Stimulated activated CD4-positive, alpha-beta T cell treated with anti-CD3 and anti-CD28 coated beads, Interleukin-1b, Interleukin-23, amount 100 ng/mL, for 1 hour (primary cell): ENCODE measurements at places on chromosomes 7 and 10.

GRCh38 chr10:121593281-121594075 is 4.8 kb downstream of the FGFR2 start:
- DNase-seq: no peak

DNA sequence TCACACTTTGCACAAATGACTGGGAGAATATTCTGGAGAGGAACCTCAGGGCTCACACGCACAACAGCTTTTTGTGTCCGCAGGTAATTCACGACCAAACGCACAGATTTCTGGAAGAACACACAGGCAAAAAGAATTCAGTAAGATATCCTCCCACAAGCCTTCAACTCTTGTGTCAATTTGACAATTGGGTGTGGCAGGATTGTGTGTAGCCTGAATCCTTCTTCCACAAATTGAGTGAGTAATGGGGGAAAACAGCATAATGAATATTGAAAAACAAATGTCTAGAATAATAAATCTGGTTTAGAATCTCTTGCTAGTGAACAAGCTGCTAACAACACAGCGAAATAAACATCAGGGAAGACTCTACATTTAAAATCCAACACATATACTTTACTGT is 125.6 kb downstream of the COBL start:
- no peak for DNase-seq

GRCh38 chr7:27700501-27700900 is 37.8 kb upstream of the HIBADH start:
- DNase-seq: no peak

DNA sequence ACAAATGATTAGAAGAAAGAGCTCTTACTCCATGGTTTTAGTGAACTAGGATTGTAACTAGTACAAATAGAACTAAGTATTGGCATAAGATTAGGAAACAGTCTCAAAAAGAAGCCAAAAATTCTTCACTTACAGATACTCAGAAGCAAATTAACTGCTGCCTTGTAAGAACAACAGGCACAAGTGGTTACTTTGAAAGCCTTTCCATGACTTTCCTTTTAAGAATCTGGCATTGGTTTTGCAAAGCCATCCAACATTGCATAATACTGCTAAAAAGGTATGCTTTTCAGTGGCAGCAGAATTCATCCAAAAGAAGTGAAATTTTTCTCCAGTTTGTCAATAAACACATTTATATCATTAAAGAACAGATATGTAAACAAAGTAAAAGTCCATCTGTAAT is 126.8 kb upstream of the ODAD2 start:
- no peak for DNase-seq

GRCh38 chr10:131242007-131242406 is 69.5 kb downstream of the TCERG1L start:
- DNase-seq: no peak

- DNase-seq: no peak
These were observed 44.9 kb downstream of the POLR1F start for GRCh38 chr7:19663816-19664462.

DNA sequence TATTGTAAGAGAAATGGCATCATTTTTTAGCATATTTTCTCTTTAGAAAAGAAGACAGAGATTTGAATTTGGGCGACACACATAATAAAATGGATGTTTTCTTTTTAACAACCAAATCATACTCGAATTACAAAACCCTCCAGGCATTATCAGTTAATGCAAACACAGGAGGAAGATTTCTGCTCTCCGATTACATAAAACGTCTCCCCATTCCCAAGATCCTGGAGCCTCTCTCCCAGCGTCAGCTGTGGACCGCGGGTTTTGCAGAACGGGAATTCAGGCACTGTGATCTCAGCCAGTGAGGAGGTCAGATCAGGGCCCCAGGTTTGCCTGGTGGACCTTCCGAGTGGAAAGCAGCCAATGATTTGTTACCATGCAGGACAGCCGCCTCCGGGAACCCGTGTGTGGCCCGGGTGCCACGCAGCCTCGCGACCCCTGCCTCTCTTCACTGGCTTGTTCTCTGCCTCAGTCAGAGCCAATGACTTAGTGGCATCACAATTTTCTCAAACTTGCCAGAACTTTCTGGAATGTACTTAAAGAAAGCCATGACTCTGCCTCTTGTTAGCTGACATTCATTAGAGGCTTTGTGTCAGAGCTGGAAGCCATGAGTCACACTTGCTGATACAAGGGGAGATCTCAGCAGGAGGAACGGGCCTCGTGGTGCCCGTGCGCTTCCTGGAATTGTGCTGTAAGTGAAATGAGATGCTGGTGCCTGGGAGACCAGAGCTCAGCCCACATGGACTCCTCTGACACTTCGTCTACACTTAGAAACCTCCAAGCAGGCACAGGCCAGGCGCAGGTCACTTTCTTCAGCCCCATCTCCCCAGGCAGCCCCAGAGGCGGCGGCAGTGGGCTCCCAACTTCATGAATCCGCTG is 246.1 kb downstream of the KLF6 start:
- no peak for DNase-seq

DNA sequence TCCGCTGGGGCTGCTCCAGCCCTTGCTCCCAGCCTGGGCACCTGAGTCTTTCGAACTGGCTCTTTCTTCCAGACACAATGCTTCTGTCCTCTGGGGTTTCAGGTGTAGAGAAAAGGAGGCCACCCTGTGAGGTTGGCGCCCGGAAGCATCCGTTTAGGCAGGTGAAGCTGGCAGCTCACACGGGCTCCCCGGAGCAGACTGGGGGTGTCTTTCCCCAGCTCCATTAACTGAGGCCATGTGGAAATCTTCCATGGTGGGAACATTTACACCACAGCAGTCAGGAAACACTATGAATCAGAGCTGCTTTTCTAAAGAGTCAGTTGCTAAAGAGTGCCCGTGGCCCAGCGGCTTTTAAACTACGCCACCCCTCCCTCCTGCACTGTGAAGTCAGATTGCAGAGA is 29.2 kb downstream of the PRKAG2 start:
- DNase-seq: no peak

DNA sequence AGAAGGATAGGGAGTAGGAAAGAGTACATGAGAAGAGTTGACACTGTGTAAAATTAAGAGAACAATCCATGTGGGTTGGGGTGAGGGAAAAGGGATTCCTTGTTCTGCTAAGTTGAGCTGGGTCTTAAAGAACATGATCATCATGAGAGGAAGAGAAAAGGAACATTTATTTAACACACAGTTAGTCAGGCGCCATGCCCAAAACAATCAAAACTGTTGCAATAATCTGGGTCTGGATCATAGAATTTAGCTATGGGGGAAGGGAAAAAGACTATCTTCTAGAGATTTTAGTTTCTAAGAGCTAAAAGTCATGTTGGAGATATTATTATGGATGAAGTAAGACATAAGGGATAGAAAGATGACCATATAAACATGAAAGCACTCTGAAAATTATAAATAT is 178.9 kb downstream of the SEM1 start:
- no peak for DNase-seq

- DNase-seq: no peak
These were observed 11.9 kb downstream of the CPA4 start for GRCh38 chr7:130304878-130305277.

DNA sequence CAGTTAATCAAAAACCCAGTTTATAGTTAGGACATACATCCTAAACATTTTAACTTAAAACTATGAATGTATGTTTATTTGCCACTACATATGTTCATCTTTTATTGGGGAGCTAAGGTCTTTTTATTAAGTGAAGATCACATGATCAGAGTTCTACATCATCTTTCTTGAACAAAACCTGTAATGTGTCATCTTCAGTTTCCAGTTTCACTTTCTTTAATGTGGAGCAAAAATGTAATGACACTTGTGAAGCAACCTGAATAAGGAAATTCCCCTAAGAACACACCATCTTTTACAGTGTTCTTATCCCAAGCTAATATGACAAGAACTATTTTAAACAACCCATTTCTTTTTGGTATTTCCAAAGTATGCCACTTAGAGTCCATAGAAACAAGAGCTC is 166.7 kb upstream of the BET1 start:
- DNase-seq: no peak

- no peak for DNase-seq
These were observed 82.7 kb upstream of the KLF6 start for GRCh38 chr10:3867454-3868270.

GRCh38 chr7:142476077-142476476 is 218.2 kb upstream of the PRSS58 start:
- DNase-seq: no peak

GRCh38 chr10:70048030-70048723 is 4.5 kb upstream of the MACROH2A2 start:
- no peak for DNase-seq

- DNase-seq: no peak
These were observed 103.8 kb upstream of the PPIF start for GRCh38 chr10:79243181-79244067.

- no peak for DNase-seq
These were observed 40.0 kb downstream of the HIF1AN start for GRCh38 chr10:100575585-100576281.

DNA sequence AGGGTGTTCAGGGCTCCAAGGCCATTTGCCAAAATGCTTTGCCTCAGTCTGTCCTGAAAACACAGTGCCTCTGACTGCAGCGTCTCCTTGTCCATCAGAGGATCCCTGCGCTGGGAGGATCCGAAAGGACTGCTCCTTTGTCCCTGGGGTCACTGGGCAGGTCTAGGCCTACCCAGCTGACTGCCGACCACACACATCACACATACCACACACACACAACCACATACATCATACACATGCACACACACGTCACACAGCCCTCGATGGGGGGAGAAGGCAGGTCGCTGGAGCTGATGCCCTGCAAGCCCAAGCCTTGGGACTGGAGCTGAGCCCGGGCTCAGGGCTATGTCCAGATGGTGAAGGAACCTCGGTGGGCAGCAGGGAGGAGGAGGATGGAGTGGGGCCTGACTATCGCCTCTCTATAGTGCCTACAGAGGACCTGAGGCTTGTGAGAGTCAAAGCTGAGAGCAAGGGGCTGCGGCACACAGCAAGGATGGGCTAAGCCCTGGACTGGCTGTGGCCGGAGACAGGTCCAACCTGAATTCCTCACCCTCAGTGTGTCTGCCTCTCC is 29.1 kb downstream of the GPRIN2 start:
- no peak for DNase-seq

DNA sequence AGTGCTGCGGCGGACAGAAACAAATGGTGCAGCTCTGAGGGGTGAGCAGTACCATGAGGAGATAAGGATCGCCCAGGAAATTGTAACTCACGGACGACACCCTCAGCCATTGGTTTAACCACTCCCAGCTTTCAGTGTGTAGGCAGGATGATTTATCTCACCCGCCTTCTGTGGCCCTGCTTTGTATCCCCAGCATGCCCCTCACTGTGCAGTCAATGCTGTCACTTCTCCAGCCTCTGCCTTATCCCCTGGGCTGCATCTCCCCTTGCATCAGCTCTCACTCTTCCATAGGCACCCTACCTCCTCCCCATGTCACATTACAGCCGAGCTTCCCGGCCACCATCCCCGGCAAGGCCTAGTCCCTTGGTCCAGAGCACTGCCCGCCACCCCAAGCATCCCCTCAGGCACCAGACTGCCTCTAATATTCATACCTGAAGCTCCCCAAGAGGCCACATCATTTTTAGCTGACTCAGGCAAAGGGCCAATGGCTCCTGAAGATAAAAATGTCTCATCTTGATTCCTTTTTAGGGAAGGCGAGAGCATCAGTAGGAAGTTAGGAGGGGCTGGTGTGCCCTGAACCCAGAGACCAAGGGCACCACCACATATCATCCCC is 77.1 kb downstream of the CARD11 start:
- no peak for DNase-seq

- no peak for DNase-seq
These were observed 104.8 kb upstream of the ZNF32 start for GRCh38 chr10:43753397-43754061.

- DNase-seq: no peak
These were observed 418.5 kb upstream of the SEMA3A start for GRCh38 chr7:84612981-84613681.

DNA sequence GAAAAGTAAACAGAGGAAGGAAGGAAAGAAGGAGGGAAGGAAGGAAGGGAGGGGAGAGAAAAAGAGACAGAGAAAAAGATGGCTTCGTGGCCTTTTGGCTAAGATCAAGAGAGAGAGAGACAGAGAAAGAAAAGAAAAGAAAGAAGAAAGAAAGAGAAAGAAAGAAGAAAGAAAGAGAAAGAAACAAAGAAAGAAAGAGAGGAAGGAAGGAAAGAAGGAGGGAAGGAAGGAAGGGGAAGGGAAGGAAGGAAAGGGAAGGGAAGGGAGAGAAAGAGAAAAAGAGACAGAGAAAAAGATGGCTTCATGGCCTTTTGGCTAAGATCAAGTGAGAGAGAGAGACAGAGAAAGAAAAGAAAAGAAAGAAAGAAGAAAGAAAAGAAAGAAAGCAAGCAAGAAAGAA is 91.4 kb downstream of the PRLHR start:
- DNase-seq: no peak

- no peak for DNase-seq
These were observed 289.1 kb downstream of the FGFR2 start for GRCh38 chr10:121309164-121309563.

GRCh38 chr7:127021019-127021738 is 231.6 kb downstream of the GRM8 start:
- no peak for DNase-seq

DNA sequence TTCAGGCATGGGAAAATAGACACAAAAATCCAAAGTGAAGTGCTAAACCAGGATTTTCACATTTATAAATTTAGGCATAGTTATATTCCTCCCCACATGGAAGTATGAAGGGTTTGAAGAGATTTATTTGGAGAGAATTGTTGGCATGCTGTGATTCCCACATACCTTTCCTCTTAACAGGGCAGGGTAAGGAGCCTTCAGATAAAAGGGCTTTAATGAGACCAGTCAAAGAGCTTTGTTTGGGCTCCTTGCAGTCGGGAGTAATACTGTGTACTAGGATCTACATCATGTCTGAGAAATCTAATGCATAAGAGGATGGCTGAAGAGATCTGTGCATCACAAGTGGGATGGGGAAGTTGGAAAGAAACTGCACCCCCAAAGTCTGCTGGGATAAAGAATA is 140.8 kb upstream of the PTN start:
- no peak for DNase-seq

DNA sequence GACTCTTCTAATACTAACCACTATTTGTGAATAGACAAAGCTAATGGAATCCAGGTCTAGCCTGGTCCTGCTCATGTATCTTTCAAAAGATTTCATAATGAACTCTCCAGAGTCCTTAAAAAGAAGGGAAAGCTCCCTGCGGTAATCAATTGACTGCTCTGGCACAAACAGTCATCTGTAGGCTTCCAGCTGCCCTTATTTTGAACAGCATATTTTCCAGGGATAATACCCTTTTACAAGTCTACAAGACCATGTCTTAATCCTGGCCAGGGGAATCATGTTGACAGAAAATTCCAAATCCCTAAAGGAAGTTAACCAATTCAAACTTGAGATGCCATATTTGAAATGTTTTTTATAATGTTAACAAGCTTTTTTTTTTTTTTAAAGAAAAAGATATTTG is 34.6 kb downstream of the ADAM12 start:
- DNase-seq: no peak

- DNase-seq: no peak
These were observed 6.8 kb downstream of the RSBN1L start for GRCh38 chr7:77702968-77703472.

DNA sequence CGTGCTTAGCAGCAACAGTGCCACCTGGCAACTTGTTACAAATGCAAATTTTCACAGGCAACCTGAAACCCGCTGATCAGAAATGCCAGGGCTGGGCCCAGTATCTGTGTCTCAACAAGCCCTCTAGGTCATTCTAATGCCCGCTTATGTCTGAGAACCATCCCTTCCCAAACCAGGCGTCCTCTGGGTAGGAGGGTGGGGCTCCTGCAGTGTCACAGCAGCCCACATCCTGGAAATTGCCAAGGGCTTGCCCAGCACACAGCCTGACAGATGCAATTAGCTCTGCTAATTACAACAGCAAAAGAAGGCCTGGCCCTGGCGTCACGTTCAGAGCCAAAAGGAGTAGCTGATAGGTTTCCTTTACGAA is 15.9 kb downstream of the ITPRIP start:
- no peak for DNase-seq
